ENCODE measurements at places on chromosomes 3 and 15.
A peak's percentile ranks its signal among the peaks of the same experiment; 100 is the strongest.

DNA sequence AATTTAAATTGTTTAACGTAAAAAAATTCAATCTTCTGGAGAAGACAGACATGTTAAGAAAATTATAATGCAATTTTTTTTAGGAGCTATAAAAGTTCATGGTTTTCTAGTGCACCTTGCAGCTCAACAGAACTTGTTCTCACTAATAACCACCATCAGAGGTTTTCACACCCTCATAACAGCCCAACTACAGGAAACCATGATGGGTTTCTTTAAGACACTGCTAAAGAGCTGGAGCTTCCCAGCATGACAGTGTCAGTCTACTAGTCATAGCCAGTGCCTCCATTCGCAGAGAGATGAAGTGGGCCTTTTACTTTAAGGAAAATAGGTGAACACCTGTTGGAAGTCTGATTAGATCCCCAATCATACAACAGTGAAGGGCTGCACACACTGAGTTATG lies 224.1 kb upstream of the TRIM42 start:
- no peak for DNase-seq

GRCh38 chr15:67839499-67839928 lies 331 bp downstream of the RNU6-1 start:
- peak; percentile 65 for DNase-seq

DNA sequence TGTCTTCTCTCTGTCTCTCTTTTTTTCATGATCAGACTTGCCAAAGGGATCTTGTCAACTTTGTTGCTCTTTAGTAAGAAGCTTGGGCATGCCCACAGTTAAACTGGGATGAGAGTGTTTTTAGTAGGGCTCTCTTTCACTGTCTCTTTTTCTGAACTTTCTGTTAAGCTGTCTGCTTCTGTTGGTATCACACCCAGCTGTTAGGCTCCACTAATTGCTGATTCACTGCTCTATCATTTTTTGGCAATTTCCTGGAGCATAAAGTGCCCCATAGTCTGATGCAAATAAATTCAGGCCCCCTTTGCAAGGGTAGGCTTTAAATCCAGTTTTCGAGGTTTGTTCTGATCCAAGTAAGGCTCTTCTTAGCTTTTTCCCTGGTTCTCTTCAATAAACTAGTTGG lies 360.4 kb upstream of the ADAMTS9 start:
- no peak for DNase-seq

DNA sequence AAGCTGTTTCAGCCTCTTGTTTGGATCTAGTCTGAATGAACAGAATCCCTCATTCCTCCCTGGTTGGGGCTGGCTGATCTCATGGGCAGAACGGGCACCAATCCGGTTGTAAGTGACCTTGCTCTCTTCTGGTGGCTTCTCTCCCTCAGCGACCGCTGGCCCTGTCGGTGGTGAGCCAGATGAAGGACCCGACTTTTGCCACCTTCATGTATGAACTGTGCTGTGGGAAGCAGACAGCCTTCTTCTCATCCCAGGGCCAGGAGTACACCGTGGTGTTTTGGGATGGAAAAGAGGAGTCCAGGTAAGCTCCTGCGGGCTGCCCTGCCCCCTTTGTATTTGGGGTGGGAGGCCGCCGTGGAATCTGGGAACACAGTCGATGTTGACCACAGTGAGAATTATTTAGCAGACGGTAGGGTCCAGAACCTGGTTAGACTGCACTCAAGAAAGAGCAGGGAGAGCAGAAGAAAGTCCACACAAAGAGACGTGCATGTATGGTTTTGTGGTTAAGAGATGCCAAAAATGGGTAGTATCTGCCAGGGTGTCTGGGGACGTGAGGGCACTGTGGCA lies 138.8 kb downstream of the LRRK1 start:
- no peak for DNase-seq

GRCh38 chr3:12648384-12648959 lies 15.4 kb downstream of the RAF1 start:
- no peak for DNase-seq

- DNase-seq = peak; percentile 60
Observed at GRCh38 chr15:85854345-85855097, 59.8 kb upstream of the KLHL25 start.

- DNase-seq = no peak
Observed at GRCh38 chr3:77468626-77469020, 428.7 kb downstream of the ROBO2 start.

GRCh38 chr3:48747015-48747615 lies 30.1 kb upstream of the IP6K2 start:
- DNase-seq = no peak

- peak; percentile 7 for DNase-seq
Observed at GRCh38 chr3:140206196-140207040, 271.4 kb downstream of the CLSTN2 start.

- no peak for DNase-seq
Observed at GRCh38 chr3:69541711-69542088, 155.8 kb upstream of the FRMD4B start.

- no peak for DNase-seq
Observed at GRCh38 chr3:144942838-144943197, 971.2 kb downstream of the DIPK2A start.

GRCh38 chr3:184725176-184725719 lies 13.4 kb upstream of the MAGEF1 start:
- no peak for DNase-seq

GRCh38 chr3:79976466-79976865 lies 208.7 kb upstream of the ROBO1 start:
- no peak for DNase-seq

GRCh38 chr15:63069616-63070090 lies 27.1 kb downstream of the TPM1 start:
- DNase-seq = no peak

DNA sequence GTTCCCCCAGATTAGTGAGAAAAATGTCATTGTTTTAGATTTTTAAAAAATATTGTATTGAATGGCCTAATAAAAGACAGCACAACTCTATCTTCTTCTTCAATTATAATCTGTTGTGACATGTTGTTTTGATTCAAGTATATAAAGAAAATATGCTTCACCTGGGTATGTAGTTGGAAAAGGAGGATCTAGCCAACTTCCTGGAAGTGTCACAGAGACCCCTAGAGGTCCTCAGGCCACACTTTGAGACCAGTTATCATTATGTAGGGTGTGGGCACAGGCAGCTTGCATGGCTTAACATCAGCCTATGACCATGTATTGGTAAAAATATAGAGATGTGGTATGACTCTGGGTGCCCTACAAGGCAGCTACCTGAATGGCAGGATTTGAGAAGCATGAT lies 14.7 kb upstream of the RYR3 start:
- DNase-seq = no peak

- no peak for DNase-seq
Observed at GRCh38 chr3:40321818-40322217, 12.3 kb downstream of the EIF1B start.

GRCh38 chr15:52133510-52134220 lies 21.1 kb upstream of the BCL2L10 start:
- DNase-seq = peak; percentile 13

DNA sequence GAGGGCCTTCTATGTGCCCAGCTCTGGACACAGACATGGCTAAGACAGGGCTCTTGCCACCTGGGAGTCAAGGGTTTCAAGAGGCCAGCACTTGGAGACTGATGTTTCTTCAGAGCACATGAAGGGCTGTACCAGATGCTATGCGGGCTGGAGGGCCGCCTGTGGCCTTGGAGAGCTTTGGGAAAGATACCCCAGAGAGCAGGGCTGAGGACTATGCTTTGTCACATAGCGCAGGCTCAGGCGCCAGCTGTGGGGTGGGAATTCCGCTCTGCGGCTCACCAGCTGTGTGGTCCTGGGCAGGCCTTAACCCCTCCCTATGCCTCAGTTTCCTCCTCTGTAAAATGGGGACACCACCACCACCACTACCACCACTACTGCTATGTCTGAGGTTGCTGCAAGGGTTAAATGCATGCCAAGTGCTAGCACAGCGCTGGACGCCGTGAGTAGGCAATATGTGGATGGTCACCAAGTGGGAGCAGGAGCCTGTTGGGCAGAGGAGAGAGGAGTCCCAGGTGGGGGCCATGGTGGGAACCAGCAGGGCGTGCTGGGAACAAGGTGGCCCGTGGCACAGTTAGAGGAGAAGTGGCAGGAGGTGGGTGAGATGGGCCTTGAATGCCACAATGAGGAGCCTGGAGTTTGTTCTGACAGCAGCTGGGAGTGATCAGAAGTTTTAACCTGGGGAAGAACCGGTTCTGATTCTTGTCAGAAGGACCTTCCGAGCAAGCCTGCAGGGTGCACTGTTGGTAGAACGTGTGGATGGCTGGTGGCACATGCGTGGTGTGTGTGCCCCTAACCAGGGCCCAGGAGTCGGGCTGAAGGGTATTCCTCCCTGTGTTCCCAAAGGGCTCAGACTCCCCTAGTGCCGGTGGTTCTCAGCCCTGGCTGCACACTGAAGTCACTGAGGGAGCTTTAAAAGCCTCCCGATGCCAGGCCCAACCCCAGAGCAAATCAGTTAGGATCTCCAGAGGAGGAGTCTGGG lies 41.7 kb downstream of the FEM1B start:
- DNase-seq = no peak

DNA sequence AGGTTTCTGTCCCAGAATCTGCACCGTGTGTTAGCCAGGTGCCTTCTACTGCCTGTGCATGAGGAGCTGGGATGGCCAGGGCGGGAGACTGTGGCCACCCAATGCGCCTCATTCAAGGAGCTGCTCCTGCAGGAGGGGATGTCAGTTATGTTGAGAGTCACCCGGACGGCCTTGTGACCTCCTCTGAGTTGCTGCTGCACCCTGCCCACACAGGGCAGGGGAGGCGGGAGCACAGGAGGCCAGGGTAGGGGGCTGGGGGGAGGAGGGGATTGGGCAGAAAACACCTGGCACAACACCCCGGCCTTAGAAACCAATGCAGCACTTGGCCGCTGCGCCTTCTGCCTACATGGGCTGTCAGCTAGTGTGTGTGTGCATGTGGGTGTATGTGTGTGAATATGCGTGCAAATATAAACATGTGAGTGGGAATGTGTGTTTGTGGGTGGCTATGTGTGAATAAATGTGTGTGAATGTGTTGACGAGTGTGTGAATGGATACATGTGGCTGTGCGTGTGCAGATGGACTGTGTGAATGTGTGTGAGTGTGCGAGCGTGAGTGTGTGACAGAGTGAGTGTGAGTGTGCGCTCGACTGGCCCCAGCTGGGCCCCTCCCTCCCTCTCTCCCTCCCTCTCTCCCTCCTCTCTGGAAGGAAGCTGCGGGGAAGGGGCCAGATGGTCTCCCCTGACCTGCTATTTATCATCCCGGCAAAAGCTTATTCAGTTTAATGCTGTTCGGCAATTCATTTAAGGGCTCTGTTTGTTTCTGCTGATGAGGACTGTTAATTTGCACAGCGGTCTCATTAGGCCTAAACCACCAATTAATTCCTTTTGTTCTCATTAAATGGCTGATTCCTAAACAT lies 106.9 kb downstream of the TLE3 start:
- no peak for DNase-seq

DNA sequence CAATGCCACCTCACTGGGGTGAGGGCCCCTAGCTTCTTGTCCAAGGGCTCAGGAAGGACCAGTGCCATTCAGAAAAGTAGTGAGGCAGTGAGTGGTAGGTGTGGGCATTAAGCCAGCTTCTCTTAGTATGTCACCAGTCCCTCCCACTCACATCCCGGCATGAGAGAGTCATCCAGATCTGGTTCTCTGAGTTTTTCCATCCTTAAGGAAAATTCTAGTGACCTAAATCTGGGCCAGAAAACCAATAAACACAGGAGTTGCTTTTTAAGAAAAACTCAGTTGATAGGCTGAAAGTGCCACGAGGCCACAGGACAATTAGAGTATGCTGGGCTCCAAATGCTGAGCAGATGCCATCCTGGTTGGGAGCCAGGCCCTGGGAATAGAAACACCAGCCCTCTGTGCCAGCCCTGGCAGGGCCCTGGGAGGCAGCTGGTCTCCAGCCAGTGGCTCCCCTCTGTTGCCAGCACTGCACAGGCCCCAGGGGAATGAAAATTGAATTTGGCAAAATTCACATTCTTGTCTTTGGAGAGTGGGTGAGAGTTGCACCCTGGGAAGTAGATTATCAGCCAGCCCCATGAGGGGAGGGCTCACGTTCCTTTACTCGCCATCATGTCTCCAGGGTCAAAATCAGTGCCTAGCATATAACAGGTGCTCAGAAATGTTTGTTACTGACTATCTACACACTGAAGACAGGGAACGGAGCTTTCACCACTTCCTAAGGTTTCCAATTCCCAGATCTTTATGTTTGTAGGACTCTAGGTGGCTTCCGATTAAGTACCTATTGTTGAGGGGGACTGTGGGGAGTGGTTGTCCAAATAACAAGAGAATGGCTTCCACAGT lies 52.8 kb downstream of the FAM43A start:
- no peak for DNase-seq

DNA sequence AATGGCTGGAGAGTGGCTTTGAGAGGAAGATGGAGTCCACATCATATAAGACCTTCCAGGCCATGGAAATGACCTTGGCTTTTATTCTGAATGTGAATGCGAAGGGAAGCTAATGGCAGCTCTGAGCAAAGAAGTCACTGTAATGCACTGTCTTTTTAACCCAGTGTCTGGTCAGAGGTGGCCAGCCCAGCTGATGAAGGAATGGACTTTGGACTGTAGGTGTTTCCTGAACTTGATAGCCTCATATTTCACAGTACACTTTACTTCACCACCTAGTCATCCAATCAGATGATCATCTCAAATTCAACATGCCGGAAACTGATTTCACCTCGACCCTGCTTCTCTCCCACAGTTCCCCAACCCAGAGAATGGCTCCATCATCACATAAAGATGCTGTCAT lies 33.4 kb downstream of the DCLK3 start:
- DNase-seq = no peak

DNA sequence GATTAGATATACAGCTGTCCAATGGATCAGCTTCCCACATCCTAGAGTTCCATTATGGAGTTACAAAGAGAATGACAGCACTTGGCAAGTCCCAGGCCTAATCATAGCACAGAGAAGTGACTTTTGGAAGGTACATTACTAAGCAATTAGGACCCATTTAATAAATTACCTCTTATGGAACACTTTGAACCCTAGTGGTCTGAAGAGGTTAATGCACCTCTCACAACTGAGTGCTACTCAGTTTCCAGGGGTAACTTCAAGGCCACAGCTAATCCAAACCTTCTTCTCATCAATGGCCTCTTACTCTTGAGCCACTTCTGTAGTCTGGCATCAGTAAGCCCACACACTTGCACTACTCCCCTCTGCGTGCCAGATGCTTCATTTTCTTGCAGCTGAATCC lies 34.9 kb upstream of the MEIS2 start:
- DNase-seq = peak; percentile 16

DNA sequence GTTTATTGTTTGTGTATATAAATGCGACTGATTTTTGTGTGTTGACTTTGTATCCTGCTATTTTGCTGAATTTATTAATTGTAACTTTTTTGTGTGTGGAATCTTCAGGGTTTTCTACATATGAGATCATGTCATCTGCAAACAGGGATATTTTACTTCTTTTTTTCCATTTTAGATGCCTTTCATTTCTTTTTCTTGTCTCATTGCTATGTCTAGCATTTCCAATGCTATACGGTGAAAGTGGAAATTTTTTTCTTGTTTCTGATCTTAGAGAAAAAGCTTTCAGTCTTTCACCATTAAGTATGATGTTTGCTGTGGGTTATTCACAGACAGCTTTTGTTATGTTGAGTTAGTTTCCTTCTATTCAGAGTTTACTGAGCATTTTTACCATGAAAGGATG lies 31.4 kb downstream of the COMMD2 start:
- DNase-seq = no peak

GRCh38 chr3:72413228-72413627 lies 435.0 kb downstream of the SHQ1 start:
- DNase-seq = no peak
